ENCODE measurements at places on chromosomes 7 and 10.

DNA sequence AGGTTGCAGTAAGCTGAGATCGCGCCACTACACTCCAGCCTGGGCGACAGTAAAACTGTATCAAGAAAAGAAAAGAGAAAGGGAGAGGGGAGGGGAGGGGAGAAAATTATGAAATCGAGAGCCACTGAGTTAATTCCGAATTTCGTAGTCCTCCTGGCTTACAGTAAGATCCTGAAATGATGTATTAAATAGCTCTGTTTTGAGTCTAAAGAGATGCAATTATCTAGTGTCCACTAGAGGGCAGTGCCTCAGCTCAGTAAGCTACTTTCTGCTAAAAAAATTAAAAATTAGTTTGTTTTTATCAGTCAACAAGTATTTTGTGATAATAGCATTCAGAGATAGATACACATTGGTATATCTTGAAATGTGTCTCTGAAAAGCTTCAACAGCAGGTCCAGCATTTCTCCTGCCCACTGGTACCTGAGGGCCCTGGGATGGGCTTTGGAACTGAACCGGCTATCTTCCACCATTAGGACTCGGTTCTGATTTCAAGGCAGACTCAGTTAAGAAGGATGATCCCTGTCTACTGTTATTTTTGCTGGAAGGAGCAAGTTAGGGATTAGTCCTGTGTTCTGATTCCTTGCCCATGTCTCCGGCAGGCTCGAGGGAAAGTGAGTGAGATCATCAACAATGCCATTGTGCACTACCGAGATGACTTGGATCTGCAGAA, 19.5 kb downstream of the TSPAN33 start:
- no peak for DNase-seq

GRCh38 chr7:150957133-150958020, 20.7 kb downstream of the KCNH2 start:
- DNase-seq: no peak

GRCh38 chr7:3267966-3268690, 32.9 kb upstream of the SDK1 start:
- DNase-seq: no peak

GRCh38 chr10:104483582-104483981, 129.9 kb downstream of the CFAP58 start:
- no peak for DNase-seq

GRCh38 chr7:78172267-78172757, 373.7 kb downstream of the PHTF2 start:
- DNase-seq: no peak

GRCh38 chr7:66790196-66790595, 49.7 kb downstream of the RABGEF1 start:
- no peak for DNase-seq

GRCh38 chr7:125136755-125137532, 207.3 kb upstream of the POT1 start:
- DNase-seq: no peak

GRCh38 chr10:69801094-69801433, 642 bp upstream of the COL13A1 start:
- DNase-seq: no peak

DNA sequence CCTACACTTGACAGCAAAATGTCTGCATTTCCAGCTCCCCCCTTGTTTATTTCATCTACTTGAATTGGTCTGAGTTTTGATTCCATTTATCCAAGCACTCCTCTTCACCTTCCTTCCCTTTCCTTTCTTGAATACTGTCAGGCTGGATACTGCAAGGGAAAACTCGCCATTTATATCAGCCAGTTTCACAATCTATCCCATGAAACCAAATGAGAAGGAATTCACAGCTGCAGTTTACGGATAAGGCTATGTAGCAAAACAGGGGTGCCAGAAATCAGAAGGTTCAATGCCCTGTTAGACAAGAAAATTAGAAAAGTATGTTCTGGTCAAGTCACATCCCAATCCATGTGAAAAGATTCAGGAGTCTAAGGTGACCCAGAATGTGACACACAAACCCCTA, 28.1 kb downstream of the CCDC6 start:
- no peak for DNase-seq

- no peak for DNase-seq
Measured at GRCh38 chr10:131862548-131862947, 38.3 kb upstream of the PPP2R2D start.

DNA sequence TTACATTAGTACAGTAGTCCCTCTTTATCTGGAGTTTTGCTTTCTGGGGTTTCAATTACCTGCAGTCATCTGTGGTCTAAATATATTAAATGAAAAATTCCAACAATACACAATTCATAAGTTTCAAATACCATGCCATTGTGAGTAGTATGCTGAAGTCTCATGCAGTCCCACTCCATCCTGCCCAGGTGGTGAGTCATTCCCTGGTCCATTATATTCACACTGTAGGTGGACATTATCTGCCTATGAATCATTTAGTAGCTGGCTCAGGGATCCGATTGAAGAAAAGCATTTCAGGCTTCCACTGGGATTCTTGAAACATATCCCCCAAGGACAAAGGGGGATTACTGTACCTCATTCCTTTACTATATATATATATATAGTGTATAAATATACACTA, 298.2 kb upstream of the GALNT17 start:
- no peak for DNase-seq

DNA sequence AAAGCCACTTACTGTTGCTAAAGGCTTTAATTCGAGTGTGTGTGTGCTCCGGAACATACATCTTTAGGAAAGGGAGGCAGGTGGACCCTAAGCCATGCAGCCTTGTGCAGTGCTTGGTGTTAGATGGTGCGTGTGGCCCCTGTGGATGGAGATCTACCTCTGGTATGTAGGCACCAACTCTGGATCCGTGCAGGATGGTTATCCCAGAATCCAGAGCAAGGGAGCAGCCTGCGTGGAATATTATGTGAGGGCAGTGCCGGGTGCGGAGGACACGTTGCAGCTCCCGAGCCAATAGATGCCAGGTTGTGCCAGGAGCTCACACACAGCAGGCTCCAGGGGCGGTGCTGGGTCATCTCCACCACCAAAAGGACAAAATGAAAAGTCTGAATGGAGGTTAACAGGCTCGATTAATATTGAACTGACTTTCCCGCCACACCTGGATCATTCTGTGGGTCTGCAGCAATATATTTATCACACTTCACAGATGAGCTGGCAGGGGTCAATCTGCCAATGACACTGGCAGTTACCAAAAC, 143.0 kb upstream of the NPS start:
- no peak for DNase-seq

DNA sequence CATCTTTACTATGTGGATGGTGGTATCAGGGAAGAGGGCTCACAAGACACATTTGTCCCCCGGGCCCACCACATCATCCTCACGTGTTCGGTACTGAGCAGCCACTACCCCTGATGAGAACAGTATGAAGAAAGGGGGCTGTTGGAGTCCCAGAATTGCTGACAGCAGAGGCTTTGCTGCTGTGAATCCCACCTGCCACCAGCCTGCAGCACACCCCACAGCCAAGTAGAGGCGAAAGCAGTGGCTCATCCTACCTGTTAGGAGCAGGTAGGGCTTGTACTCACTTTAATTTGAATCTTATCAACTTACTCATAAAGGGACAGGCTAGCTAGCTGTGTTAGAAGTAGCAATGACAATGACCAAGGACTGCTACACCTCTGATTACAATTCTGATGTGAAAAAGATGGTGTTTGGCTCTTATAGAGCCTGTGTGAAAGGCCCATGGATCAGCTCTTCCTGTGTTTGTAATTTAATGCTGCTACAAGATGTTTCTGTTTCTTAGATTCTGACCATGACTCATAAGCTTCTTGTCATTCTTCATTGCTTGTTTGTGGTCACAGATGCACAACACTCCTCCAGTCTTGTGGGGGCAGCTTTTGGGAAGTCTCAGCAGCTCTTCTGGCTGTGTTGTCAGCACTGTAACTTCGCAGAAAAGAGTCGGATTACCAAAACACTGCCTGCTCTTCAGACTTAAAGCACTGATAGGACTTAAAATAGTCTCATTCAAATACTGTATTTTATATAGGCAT, 9.1 kb upstream of the CSGALNACT2 start:
- no peak for DNase-seq

DNA sequence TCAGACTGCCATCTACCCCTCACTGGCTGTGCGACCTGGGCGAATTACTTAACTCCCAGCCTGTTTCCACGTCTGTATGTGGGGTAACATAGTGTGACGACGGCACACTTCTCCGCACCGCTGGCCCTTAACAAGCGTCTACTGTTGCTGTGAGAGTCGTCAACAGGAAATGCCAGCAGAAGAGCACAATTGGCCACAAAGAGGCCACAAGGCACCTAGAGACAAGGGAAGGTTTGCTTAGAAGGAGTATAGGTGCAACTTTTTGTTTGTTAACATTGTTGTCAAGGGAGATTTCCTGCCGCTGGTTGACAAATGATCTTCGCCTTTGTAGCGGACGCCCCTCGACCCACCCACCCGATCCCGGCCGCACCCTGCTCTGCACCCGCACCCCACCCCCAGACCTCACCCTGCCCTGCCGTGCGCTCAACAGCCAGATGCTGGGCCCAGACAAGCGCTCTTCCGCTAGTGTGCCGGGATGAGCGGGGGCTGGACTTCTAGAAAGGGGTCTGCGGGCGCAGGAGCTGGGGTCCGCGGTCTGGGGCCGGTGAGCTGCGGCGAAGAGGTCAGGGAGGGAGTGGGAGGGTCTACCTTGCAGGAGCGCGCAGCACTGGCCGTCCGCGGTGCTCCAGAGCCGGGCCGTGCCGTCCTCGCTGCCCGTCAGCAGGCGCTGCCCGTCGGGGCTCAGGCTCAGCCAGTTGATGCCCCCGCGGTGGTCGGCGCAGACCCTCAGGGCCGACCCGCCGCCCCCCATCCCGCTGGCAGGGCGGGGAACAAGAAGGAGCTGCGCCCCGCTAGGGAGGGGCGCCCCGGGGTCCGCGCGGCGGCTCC, 785 bp downstream of the WDR86 start:
- DNase-seq: no peak

DNA sequence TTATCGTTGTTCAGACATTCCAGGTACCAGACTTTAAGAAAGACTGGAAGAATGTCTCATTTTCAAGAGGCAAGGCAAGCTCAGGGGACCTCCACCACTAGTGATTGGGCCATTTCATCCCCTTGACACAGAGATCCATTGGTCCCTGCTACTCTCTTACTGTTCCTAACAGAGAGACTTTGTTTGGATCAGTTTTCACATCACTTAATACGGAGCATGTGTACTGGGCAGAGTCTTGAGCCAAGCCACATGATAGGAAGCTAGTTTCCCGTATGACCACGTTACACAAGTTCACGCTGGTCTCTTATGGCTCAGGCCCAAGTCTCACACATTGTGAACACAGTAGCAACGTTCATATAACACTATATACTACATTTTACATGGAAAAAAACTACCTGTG, 269.9 kb downstream of the BAMBI start:
- no peak for DNase-seq

- DNase-seq: no peak
Measured at GRCh38 chr10:113967126-113967525, 76.5 kb upstream of the ADRB1 start.

DNA sequence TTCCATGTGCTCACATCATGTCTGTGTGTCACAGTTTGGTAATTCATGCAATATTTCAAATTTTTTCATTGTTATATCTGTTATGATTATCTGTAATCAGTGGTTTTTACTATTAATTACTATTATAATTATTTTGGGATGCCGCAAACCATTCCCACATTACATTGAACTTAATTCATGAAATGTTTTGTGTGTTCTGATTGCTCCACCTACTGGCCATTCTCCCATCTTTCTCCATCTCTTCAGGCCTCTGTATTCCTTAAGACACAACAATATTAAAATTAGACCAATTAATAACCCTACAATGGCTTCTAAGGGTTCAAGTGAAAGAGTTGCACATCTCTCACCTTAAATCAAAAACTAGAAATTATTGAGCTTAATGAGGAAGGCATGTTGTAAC, 398.5 kb downstream of the PCDH15 start:
- no peak for DNase-seq
